Stimulated activated CD4-positive, alpha-beta T cell treated with anti-CD3 and anti-CD28 coated beads, Interleukin-1b, Interleukin-23, amount 100 ng/mL, for 1 hour (primary cell): ENCODE measurements at places on chromosomes 6 and 20.

- DNase-seq: no peak
Observed at GRCh38 chr6:16216501-16217155, 21.8 kb upstream of the GMPR start.

- no peak for DNase-seq
Observed at GRCh38 chr6:133034509-133035206, 206.5 kb upstream of the EYA4 start.

GRCh38 chr20:1328680-1329330 lies at the start of gene SDCBP2:
SDCBP2 (minus strand) TSS chr20:1329139; CDS start chr20:1320416, 8,723 bp downstream.
- DNase-seq: no peak

- no peak for DNase-seq
Observed at GRCh38 chr6:109686566-109687265, 4.3 kb downstream of the AK9 start.

- DNase-seq: no peak
Observed at GRCh38 chr6:119742188-119742803, 392.7 kb upstream of the MAN1A1 start.

DNA sequence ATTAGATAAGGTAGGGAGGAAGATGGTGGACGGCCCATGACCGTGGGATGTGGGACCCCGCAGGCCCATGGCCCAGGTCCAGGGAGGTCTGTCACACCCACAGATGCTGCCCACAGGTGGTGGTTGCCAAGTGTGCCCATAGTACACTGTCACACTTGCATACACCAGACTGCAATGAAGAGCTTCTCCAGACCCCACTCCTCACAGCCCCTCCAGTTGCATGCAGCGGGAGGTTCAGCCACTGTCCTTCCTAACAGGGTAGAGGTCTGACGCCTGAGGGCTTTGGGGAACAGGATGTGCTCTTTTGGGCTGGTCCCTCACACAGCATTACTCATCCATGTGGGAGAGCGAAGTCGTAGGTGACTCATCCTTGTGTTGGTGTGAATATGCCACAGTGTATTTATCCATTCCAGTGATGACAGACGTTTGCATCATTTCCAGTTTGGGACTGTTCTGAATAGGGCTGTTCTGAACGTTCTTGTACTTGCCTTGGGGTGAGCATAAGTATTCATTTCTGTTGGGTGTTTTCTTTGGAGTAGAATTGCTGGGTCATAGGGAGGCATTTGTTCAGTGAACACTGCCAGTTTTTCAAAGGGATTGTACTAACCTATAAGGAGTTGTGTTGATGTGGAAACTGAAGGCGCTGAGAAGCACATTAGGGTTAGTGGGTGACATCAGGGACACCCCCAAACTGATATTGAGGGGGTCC lies 10.1 kb upstream of the PYGB start:
- no peak for DNase-seq

GRCh38 chr6:143585716-143586115 lies 74.2 kb upstream of the FUCA2 start:
- no peak for DNase-seq

DNA sequence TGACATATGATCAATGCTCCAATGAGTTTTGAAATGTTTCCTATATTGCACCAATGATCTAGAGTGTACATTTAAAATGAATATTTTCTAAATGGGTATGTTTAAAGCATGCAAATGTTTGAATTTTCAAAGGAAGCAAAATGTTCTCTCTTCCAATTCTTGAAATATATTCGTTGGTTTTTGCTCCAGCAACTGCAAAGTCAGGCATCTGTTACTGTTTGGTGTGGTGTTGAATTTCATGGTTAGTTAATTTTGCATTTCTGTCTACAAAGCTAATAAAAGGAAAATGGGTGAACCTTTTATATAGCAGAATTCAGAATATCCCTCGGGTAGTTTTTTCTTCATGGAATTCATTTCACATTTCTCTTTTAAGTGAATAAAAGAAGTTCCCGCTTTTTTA lies 1018.3 kb downstream of the GRIK2 start:
- DNase-seq: no peak

- DNase-seq: no peak
Observed at GRCh38 chr6:123953920-123954319, 150.3 kb downstream of the NKAIN2 start.

GRCh38 chr6:133248241-133249001 lies 7.3 kb downstream of the EYA4 start:
- no peak for DNase-seq

- DNase-seq: no peak
Observed at GRCh38 chr6:27545271-27546046, 72.6 kb upstream of the ZNF184 start.

GRCh38 chr6:116221067-116221466 lies 32.8 kb downstream of the TSPYL4 start:
- DNase-seq: no peak

- DNase-seq: no peak
Observed at GRCh38 chr6:6752129-6752528, 163.6 kb downstream of the LY86 start.

- DNase-seq: no peak
Observed at GRCh38 chr20:50481741-50482140, 28.4 kb upstream of the PTPN1 start.

DNA sequence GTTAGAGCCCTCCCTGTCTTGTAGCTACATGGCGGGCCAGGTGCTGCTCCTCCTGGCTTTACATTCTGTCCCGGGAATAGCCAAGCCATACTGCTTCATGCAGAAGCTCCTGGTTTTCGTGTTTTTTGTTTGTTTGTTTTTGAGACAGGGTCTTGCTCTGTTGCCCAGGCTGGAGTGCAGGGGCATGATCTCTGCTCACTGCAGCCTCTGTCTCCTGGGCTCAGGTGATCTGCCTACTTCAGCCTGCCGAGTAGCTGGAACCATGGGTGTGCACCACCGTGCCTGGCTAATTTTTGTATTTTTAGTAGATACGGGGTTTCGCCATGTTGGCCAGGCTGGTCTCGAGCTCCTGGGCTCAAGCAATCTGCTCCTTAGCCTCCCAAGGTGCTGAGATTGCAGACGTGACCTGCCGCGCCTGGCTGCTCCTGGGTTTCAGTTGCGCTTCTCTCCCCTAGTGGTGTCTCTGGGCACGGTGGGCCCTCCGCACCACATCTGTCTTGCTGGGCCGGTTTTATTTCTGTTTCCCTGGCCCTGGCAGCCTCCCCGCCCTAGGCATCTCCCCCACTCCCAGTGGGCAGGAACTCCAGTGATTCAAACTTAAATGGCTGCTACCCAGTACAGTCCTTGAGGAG lies 12.9 kb downstream of the CDYL start:
- DNase-seq: no peak

DNA sequence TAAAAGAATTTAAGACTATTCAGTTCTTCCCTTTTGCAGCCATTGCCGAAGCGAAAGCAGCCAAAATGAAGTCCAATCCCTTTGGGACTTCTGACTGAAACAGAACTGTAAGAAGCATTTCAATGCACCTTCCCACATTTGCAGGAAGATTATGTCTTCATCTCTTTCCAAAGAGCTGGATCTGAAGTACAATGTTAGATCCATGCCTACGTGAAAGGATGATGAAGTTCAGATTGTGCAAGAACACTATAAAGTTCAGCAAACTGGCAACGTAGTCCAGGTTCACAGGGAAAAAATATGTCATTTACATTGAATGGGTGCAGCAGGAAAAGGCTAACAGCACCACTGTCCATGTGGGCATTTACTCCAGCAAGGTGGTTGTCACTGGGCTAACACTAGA lies 6.0 kb upstream of the FILIP1 start:
- DNase-seq: no peak

- no peak for DNase-seq
Observed at GRCh38 chr20:11389186-11389585, 528.5 kb upstream of the BTBD3 start.

- no peak for DNase-seq
Observed at GRCh38 chr20:44552950-44553908, 29.1 kb upstream of the PKIG start.

DNA sequence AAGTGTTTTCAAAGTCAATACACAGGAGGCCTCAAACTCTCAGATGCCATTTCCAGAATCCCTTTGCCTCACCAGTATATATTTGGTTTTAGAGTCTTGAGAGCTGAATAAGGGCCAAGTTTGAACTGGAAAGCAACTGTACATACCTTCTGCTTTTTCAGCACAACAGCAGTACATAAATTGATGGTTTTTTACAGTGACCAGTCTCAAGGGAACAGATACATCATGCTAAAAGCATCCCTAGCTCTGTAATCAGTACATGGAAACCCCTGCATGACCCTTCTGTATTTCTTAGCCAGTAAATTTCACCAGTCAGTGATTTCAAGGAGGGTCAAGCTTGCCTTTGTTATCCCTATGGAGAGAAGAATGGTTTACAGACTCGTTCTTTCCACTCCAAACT lies 40.6 kb upstream of the ECHDC1 start:
- no peak for DNase-seq

DNA sequence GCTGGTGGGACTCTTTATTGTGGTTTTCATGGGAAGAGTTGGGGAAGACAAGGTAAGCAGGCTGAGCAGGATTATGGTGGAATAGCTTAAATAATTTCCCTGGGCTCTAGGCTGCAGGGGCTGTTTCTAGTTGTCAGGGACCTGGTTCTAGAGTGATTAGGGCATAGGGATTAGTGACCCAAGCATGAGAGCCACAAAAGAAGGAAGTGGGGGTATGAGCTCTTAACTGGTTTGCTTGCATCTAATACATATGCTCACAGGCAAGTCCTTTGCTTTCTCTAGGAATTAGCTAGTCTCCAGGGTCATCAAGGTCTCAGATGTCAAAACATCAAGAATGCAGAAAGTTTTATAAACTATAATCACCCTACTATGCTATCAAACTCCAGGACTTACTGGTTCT lies 67.5 kb upstream of the NRN1 start:
- no peak for DNase-seq

DNA sequence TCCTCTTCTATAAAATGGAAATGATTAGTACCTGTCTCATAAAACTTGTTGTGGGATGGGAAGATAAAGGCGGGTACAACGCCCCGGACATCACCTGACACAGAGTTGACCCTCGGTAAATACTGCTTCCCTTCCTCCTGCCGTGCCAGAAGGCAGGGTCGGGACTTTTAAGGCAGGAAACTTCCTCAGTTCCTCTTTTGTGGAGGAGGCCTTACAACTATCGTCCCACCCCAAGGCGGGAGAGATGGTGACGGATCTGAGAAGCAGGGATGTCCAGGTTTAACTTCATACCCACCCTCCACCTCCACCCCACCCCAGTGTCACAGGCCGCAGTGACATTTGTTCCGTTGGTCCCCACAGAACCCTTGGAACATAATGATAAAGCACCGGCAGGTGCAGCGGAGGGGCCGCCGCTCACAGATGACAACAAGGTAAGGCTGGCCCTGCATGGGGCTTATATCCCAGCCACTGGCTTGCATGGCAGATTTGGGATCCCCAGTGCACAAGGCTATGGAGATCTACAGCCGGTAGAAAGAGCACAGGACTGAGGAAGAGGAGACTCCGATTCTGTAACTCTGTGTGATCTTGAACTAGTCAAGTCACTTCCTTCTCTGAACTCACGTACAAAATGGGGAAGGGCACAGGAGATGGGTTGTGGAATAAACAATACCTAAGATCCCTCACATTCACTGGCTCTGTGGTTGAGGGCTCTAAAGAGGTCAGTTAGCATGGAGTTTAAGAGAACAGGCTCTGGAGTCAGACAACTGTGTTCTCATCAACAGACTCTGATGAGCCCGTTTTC lies 764 bp downstream of the DNTTIP1 start:
- no peak for DNase-seq

DNA sequence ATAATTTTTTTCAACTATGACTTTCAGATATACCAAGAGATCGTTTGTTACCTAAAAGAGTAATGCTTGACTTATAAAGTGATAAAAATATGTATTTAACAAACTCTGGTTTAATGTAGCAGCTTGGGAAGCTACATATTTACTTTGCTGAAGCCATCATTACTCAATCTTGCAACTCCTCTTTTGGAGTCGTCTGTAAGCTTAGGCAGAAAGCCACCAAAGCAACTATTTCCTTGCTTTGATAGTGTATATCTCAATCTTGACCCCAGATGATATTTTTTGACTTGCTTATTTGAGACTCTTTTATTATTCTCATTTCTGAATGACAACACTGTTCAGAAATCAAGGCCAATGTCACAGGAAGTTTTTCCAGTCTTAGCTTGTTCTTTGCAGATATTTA lies 183.0 kb downstream of the SAMD5 start:
- DNase-seq: no peak

DNA sequence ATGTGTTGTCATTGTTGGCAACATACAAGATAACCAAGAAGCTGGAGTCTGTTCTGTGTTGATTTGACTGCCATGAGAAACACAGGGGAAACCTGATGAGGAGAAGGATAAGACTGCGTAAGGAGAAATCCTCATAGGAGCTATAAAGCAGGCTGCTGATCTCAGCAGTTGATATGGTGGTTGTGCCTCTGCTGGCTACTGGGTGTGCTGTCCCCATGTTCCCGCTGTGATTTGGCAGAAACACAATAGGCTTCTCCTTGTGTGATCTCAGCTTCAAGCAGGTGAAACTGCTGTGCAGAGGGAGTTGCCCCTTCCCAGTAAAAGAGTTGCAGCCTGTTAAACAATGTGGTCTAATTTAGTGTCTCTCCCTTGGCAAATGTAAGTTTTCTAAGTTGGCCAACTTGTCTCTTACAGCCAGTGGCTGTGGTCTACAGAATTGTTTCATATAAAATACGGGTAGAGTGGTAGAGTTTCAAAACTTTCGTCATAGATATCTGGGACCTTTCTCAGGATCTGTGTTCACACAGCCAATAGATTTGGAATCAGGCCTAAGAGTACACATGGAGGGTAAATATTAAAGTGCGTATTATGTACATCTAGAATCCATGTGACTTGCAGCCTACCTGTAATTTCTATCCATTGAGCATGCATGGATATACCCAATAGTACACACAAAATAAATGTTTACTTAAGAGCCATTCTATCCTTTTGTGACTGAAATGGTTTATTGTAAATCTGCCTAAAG lies 78.4 kb downstream of the RNF144B start:
- no peak for DNase-seq

DNA sequence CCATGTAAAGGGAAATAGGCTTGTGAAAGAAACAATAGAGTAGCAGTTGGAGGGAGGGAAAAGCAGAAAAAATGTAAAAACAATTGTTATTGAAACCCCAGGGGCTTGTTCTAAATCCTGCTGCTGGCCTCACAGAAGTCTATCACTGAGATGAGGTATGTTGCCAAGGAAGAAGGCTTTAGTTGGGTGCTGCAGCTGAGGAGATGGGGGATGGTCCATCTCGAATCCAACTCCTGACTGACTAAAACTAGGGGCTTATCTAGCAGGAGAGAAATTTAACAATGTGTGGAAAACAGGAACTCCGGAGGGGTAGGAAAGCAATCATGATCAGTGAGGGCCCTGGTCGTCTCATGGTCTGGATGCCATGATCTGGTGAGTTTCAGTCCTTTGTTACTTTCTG lies 225.0 kb upstream of the EXOC2 start:
- no peak for DNase-seq

DNA sequence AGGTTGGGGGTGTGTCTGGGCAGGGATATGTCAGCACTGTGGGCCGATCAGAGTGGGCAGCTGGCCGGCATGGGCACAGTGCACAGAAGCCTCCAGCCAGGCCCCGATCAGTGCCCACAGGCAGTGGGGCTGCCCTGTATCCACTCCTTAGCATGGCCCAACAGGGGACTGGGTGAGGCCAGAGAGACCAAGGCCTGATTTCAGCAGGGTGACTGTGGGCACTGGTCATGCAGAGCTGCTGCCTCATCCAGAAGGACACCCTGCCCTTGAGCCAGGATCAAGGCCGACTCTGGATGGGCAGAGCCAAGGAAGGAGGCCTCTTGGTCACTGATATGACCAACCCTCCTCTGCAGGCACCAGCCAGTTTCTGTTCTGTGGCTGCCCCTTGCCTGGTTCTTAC lies 159.7 kb downstream of the CDH4 start:
- DNase-seq: no peak

- DNase-seq: no peak
Observed at GRCh38 chr20:49675368-49676151, 38.1 kb downstream of the B4GALT5 start.
